Stimulated activated CD4-positive, alpha-beta T cell treated with anti-CD3 and anti-CD28 coated beads, Interleukin-2, amount 100 ng/mL, for 24 hours (primary cell): ENCODE measurements at places on chromosomes 6 and 20.

DNA sequence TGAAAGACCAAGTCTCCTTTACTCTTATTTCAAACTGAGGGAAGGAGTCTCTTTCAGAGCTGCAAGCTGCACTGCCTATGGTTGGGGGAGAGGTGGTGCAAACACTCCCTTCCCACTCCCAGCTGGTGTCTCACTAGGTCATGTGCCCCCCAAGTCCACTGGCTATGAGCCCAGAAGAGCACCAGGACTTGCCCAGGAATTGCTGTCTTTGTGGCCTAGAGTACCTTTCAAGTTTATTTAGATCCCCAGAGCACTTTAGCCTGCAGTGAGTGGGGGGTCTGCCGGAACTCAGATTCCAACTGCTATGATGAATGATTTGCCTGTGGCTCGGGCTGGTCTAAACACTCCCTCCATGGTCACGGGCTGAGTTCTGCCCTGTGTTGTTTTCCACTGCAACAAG lies 192.6 kb upstream of the CITED2 start:
- DNase-seq, result no peak

DNA sequence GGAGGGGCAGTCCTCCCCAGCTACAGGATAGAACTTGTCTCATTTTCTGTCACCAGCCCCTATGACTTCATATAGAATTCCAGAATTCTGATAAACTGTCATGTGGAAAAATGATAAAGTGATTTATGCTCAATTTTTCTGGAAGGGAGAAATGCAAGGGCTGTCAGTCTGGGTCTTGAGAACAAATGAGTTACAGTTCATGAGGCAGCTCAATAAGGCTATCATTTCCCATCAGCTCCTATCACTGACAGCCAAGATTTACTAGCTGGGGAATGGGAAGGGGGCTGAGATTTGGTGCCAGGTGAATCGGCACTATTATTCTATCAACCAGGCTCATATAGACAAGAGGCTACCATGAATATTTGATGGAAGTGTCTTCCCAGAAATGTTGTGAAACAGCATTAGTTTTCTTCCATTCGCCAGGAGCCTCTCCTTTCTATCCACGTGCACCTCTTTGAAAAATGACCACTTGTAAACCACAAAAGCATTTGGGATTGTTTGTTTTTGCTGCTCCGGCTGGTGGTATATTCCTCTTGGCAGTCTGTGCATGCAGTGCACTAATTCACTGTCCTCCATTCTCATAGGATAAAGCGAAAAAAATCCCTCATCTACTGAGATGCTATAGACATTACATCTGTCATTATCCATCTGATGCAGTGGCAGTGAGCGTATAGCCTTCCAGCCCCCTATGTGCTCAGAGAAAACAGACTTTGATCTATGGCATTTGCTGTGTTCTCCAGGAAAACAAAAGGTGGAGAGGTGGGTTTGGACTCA lies 528.7 kb upstream of the RNF217 start:
- no peak for DNase-seq

GRCh38 chr6:85460921-85461797 lies 11.3 kb downstream of the NT5E start:
- DNase-seq, result no peak

DNA sequence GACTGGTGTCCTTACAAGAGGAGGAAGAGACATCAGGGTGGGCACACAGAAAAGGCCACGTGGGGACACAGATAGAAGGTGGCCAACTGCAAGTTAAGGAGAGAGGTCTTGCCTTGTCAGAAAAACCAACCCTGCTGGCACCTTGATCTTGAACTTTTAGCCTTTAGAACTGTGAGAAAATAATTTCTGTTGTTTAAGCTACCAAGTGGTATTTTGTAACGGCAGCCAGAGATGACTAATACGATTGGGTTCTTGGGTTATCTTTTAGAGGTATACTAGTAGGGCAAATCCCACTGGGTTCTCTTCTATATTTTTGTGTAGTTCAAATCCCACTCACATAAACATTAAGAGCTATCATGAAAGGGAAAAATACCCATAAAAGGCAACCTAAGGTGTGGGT lies 31.9 kb upstream of the ZBTB24 start:
- DNase-seq, result no peak

DNA sequence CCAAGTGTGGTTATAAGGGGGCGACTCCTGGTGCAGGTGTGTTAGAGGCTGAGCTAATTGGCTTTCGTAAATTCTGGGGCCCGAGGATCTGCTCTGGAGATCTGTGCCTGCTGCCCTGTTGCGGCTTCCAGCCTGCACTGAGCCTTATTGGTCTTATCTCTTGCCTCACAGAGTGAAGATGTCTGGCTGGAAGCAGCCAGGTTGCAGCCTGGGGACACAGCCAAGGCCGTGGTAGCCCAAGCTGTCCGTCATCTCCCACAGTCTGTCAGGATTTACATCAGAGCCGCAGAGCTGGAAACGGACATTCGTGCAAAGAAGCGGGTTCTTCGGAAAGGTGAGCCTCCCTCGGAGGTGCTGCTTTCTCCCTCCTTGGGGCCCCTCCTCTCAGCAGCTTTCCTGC lies 20.0 kb downstream of the PRPF6 start:
- no peak for DNase-seq

GRCh38 chr6:129612440-129612839 lies 97.5 kb downstream of the ARHGAP18 start:
- DNase-seq, result no peak

DNA sequence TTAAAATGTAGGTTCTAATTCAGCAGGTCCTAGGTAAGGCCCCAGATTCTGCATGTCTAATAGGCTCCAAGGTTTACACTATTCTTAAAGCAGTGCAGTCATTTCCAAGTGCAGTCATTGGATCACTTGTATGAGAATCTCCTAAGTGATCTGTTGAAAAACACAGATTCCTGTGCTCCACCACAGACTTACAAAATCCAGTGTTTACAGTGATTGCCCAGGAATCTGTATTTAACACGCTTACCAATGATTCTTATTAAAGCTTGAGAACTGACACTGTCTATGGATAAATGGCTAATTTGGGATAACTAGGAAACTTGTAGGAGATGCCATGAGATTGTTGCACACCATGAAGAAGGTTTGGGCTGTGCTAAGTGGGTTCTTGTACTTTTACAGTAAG lies 104.6 kb upstream of the PLEKHG1 start:
- no peak for DNase-seq

- DNase-seq, result no peak
Observed at GRCh38 chr20:63224412-63225081, 8.6 kb upstream of the YTHDF1 start.

- no peak for DNase-seq
Observed at GRCh38 chr20:55774628-55775027, 230.7 kb downstream of the CBLN4 start.

- no peak for DNase-seq
Observed at GRCh38 chr20:61082720-61083119, 169.3 kb upstream of the CDH4 start.

DNA sequence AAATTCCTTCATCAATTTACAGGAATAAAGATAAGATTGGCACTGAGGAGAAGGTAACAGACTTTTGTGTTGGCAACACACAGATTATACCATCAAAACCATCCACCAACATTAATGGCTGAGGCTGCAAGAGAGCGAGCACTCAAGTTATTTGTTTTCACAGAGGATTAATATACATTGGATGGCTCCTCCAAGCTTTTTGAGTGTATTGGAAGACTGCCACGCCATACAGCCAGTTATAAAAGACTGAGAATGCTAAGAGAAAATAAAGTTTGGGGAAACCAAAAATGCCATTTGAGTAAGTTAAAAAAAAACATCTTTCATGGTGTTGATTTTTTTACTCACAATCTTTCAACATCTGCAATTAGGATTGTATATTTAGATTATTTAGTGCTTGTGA lies 973.8 kb upstream of the SLC35B3 start:
- DNase-seq, result no peak

- DNase-seq, result no peak
Observed at GRCh38 chr6:145247692-145248419, 487.5 kb downstream of the EPM2A start.

DNA sequence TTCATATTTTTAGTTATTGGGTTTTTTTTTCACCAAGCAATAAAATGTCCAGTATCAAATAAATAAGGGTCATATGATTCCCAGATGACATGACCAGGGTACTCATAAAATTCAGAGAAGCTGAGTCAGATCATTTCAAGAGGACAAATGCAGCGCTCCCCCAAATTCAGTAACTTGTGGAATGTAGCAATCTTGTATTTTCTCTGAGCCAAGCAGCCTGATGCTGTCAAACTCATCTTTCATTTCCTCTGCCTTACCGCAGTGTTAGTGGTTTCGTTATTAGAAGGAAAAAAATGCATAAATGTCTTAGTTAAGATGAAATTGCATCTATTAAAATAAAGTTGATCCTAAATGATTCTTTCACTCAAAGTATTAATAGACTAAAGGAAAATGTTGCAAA lies 57.8 kb upstream of the EDN1 start:
- no peak for DNase-seq

DNA sequence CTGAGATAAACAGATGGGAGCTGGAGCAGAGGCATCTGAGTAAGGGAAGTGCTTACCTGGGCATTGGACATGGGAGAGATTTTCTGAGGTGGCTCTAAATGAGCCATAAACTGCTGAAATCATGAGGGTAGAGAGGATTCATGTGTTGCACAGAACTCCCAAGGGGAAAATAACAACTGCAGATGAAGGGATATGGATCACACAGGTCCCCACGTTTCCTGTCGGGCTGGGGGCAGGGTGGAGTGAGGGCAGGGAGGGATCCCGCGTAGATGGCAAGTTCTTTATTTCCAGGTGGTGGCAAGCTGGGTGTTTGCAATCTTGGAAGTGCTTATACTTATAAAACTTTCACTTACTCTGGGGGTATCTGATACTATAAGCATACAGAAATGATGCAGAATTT lies 422.6 kb upstream of the FLRT3 start:
- no peak for DNase-seq

GRCh38 chr20:32463642-32464400 lies 105.7 kb downstream of the ASXL1 start:
- no peak for DNase-seq

GRCh38 chr20:51507216-51508036 lies 35.1 kb downstream of the NFATC2 start:
- DNase-seq, result no peak

DNA sequence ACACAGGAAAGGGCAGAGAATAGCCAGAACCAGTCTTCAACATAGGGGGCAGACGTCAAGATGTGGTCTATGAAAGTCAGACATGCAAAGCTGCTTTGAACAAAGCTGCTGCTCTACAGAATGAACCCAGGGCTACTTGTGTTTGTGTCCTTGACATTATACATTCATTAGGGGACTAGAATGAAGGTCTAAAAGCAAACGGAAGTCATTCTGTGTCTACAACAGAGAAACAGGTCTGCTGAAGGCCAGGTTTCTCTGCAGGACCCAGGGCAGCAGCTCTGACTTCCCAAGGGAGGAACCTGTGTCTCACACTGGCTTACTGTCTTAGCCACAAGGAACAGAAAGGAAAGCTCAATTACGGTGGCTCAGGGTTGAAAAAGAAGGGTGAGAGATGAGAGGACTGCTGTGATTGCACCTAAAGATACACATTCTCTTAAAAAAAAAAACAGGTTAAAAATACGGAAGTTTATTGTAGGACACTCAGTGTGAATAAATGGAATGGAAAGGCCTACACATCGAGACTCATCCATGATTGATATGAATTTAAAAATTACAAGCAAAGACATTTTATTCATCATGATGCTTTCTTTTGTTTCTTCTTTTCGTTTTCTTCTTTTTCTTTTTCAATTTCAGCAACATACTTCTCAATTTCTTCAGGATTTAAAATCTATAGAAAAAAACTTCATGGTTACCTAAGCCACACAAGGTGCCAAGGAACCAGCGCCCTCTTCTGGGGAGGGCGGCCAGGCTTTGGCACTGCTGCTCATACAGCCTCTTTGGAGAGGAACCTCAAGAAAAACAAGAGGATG lies 6.7 kb downstream of the PSMA7 start:
- DNase-seq, result peak; percentile 65

DNA sequence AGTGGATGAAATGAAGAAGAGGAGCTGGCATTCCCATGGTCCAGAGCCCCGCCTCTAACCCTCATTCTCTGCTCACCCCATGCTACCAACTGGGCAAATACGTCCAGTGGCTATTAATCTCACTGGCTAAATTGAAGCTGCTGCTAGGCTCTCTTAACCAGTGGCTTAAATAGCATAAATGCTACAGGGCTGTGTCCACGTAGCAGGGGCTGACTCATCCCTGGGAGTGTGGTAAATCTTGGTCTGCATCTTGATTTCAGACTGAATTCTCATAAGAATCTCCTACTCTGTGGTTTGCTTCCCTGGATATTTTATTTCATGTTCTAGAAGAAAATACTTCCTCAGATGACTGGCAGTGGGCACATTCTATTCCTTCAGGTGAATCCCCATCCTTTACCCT lies 193.1 kb upstream of the ARG1 start:
- DNase-seq, result no peak

GRCh38 chr6:18119236-18119635 lies 3.2 kb downstream of the NHLRC1 start:
- no peak for DNase-seq

DNA sequence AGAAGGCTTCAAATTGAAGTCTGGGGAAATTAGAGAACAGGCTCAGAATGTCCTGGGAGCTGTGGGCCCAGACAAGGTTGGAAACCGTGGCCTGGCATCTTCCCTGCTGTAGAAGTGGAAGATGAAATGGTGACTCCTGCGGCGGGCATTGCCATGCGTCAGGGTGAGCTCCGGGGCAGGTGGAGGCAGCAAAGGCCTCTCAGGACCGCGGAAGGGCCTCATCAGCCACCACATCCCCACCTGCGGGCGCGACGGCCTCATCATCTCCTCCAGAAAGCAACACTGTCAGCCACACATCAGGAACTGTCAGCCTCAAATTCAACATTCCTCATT lies 161.7 kb downstream of the SYNDIG1 start:
- DNase-seq, result no peak

DNA sequence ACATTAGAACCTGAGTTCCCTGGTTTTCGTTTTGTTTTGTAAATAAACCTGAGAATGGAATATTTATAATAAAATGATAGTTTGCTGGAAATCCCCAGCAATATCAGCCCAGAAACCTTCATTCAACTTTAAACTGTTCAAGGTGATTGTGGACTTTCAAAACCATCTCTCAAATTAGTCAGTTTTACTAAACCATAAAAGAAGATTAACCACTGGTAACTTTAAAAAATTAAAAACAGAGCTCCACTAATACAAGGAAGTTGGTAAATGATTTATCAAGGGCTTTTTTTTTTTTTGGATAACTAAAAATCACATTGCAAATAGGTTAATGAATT lies 10.0 kb downstream of the MBOAT1 start:
- DNase-seq, result no peak

DNA sequence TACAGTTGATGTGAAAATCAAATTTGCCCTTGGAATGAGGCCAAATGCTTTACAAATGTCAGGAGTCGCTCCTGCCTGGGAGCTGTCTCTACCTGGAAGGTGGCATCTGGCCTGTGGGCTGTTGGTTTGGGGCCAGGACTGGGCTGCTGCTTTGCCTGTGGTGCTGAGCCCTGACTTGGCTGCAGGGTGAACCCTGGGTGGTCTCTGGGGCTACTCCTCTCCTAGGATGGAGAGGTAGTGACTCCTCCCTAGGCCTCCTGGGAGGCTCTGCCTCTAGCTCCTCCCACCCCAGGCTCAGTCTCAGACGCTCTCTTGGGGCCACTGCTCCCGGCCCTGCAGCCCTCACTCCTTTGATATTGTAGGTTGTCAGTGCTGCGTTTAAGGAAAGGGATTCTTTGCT lies 47.5 kb downstream of the EFCAB8 start:
- no peak for DNase-seq

- DNase-seq, result no peak
Observed at GRCh38 chr6:41028561-41029412, 10.2 kb downstream of the UNC5CL start.

- DNase-seq, result no peak
Observed at GRCh38 chr6:140784573-140784972, 1348.2 kb upstream of the GJE1 start.

GRCh38 chr6:81937296-81937937 lies 184.9 kb upstream of the TENT5A start:
- DNase-seq, result no peak
